ENCODE measurements at places on chromosomes 1 and 21. TPM values are rescaled to one million over a fixed set of nuclear protein-coding genes. Genes with fewer than 3 reads are reported as not detected.

- no peak for DNase-seq
These were observed 81.6 kb upstream of the CD55 start for GRCh38 chr1:207239874-207240273.

- peak; percentile 18 for DNase-seq
These were observed 2.2 kb downstream of the CACNA1E start for GRCh38 chr1:181485287-181486097.

- DNase-seq: no peak
These were observed 41.5 kb downstream of the CCDC30 start for GRCh38 chr1:42504535-42505128.

- no peak for DNase-seq
These were observed 24.0 kb downstream of the ECE1 start for GRCh38 chr1:21266119-21266774.

GRCh38 chr1:244076740-244077139 is 25.7 kb downstream of the ZBTB18 start:
- no peak for DNase-seq

DNA sequence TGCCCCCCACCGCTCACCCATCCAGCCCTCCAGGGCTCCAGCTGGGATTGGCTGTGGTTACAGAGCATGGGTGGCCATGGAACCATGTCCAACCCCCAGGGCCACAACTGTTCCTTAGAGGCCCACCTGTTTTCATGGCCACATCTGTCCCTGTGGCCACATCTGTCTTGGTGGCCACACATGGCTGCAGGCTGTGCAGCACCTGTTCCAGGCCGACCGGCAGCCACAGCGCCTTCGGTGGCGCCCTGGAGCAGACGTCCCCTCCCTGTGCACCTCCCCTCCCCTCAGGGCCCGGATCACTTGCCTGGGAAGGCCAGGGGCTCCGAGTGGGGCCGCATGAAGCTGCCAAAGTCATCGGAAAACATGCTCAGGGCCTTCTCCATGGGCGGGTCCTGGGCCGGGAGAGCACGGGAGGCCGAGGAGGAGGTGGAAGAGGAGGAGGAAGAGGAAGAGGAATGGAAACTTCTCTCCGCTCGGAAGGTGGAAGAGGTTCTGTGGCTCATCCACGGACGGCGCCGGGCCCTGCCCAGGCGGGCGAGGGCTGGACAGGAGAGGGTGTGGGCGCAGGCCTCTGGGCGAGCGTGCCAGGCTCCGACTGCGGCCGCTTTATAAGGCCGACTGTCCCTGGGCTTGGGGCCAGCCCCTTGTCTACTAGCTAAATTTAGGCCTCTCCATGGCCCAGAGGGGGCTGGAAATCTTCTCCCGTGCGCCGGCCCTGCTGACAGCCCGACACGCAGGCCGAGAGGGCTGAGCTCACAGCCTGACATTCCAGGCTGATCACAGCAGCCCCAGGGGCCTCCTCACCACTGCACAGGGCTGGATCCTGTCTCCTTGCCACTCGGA is at the start of gene HSPB7:
Gene HSPB7, minus strand, starts transcription at position 583 of the 843 bp plus-strand sequence. Its CDS starts 80 bp downstream, at position 503.
- DNase-seq: peak; percentile 88

GRCh38 chr21:41066086-41066938 is 101.6 kb upstream of the BACE2 start:
- DNase-seq: peak; percentile 13

DNA sequence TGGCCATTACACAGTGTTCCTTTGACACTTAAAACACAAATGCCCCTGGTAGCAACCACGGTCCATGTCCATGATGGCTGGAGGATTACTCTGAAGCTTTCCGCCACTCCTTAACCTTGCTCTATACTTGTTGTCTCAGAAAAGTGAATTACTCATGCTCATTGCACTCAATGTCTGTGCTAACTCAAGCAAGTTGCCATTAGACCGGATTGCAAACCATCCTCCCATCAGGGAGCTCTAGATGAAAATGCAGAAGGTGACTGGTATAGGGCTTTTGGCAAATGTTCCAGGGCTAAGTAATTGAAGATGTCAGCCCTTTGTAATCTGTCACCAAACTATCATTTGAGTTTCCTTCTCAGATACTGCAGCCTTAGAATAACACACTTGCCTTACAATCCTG is 1288.3 kb upstream of the B3GALT2 start:
- no peak for DNase-seq

DNA sequence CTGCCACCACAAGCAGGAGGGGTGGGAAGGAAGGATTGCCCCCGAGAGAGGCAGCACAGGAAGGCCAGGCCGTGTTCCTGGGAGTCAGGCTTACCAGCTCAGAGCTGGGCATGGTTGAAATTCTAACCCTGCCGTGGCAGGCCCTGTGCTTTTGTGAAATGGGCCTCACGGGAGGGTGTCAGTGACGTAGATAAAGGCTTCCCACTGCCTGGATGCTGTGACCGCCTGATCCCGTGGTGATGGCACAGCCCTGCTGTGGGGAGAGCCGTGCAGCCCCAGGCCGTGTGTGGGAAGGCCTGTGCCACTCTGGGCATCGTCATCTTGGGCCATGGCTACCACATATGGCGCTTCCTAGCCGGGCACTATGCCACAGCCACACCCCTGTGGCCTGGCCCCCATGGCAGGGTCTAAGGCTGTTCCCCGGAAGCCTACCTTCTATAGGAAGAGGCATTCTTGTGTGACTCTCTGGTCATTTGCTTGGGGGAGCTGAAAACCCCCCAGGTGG is 161.3 kb downstream of the PCBP3 start:
- DNase-seq: no peak

- no peak for DNase-seq
These were observed 284.4 kb upstream of the GJB5 start for GRCh38 chr1:34470401-34470800.

Gene FCN3
- total RNA-seq: not detected

Measured in MG63 (cell line).